ENCODE measurements at places on chromosomes 6 and 20.

DNA sequence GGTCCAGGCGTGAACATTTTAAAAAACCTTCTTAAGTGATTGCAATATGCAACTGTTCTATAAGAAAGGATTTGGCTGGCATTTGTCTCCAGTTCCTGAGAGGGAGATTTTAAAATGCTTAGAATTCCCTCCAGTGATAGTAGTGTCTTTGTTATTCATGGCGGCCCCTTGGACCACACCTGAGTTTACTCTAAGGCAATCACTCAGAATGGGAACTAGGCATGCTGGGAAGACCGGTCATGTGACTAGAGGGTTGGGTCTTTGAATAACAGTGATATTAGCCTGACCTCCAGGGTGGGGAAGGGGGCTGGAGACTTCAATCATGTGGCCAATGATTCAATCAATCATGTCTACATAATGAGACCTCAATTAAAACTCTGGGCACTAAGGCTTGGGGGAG, 50.7 kb upstream of the UTRN start:
- no peak for DNase-seq

DNA sequence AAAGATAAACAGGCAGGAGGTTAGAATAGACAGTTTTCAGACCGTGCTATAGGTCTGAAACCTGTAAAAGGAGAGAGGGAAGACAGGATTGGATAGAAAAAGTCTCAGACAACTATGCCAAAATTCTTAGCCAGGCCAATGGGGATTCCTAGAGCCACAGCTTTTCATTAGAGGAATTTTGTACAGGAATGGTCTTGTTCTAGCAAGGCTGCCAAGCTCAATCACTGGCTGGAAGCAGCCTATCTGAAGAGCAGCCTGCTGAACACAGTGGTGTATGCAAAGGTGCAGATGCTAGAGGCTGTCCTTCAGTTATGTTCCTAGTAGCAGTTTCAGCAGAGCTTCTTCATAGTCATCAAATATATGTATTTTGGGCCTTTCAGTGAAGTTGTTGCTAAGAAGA, 313.1 kb downstream of the GRIK2 start:
- DNase-seq: no peak

- DNase-seq: peak; percentile 88
Observed at GRCh38 chr6:25556516-25556915, 95.5 kb upstream of the SCGN start.

DNA sequence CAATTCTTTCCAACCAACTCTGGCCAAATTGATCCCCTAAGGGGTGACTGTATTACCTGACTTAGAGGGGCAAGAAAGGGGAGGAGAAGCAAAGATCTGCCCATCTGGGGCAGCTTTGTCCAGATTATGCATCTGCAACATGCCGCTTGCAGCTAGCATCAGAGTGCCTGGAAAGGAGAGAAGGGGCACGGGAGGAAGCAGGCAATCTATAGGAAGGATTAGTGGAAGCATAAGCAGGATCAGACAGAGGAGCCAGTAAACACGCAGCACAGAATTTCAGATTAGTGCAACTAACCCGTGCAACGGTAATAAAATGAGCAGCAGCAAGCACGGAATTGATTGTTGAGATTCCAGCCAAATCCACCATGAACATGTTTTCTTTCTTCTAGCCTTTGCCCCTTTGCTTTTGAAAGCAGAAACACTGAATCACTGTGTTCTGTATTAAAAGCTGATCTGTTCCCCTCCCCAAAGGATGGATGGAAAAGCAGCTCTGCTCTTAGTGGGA, 643.6 kb upstream of the CHD6 start:
- DNase-seq: no peak

DNA sequence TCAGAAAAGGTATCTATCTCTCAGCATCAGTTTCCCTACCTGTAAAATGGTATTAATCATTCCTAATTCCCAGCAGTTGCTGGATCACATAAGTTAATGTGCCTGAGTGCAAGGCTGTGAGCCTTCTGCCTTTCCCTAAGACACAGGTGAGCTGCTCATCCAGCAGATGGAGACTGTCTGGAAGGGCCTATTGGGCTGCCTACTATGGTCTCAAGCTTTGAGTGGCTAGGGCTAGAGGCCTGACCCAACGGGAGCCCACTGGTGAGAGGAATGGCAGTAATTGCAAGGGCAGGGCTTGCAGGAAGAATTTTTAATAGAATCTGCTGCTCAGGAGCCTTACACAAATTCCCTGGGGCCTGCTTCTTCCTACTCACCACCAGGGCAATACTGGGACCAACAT, 4.3 kb downstream of the KHDC1 start:
- no peak for DNase-seq

GRCh38 chr6:40910260-40910893, 128.6 kb downstream of the UNC5CL start:
- DNase-seq: no peak

DNA sequence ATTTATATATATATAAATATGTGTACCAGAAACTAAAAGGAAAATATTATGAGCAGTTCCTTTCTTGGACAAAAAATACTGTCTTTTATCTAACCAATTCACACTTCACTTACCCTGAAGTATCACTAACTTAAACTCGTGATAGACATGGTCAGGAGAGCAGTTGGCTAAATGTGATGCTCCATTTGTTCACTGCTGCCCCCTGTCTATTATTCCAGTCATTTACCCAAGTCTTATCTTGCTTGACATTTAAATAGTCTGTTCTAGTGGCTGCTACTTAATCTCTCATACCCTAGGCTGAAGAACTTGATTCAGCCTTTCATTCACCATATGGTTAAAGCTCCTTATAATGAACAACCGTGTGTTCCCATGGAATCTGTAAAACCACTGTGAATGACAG, 789.6 kb upstream of the EYS start:
- DNase-seq: no peak

DNA sequence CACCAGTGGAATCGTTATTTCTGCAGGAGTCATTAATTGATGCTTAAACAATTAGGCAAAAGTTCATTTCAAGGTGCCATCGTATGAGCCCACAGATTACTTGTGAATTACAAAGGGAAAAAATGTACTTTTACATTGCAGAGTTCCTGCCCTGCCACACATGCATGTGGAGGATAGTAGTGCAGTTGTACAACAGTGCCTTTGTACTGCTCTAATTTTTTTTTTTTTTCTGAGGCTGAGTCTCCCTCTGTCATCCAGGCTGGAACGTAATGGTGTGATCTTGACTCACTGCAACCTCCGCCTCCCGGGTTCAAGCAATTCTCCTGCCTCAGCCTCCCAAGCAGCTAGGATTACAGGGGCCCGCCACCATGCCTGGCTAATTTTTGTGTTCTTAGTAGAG, 26.0 kb upstream of the SYNJ2 start:
- no peak for DNase-seq

- DNase-seq: no peak
Observed at GRCh38 chr6:8382434-8382833, 52.9 kb downstream of the SLC35B3 start.

- no peak for DNase-seq
Observed at GRCh38 chr20:24480509-24480908, 11.1 kb downstream of the SYNDIG1 start.

GRCh38 chr20:48153523-48153922, 368.2 kb upstream of the SULF2 start:
- no peak for DNase-seq

DNA sequence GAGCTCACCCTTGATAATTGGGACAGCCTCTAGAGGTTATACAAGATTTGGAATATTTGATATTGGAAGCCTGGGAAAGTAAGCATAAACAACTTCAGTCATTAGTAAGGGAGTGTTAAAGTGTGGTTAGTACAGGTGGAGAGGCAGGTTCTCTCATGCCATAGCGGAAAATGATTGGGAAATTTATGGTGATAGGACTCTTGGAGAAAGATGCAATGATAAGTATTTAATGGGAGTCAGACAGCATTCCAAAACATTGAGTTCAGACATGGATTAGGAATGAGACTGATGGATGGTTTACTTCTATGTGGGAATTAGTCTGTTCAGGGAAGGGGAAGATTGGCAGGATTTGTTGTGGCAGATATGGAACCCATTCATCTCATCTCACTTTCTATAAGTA, 152.7 kb downstream of the MCHR2 start:
- DNase-seq: no peak

DNA sequence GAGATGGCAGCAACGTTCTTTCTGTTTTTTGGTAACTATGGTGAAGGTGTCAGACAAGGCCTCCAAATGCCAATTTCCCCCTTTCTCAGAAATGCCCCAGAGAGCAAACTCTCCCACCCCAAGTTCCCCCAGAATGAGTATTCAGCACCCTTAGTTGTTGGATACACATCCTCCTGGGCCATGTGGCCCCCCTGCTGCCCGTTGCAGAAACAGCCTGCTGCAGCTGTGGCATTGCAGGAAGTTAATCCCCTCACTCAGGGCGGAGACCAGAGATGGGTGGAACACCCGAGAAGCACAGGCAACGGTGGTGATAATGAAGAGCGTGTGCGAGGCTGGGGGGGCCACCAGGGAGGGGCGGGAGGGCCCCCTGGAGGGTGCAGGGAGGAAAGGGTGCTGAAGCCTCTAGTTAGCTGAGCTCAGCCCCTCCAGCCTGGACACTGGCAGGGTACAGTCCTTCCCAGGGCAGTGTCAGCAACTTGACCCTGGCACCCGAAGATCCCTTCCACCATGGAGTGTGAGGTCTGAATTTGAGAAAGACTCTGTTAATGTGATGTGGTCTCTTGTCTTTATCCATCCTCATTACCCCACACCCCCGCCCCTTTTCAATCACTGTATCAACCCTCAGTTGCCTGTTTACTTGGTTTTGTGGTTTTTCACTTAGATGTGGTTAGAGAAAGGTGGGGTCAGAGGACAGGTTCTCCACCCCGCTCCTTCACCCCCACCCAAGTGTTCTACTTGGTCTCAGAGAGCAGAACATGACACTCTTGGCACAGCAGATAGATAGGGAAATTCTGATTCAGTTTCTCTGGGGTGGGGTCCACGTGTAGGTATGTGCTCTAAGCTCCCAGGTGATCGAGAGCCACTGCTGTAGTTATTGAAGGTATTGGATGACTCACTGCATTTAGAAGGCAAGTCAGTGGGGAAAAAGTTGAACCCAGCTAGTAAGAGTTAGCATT, 208.8 kb upstream of the SUPT3H start:
- no peak for DNase-seq

DNA sequence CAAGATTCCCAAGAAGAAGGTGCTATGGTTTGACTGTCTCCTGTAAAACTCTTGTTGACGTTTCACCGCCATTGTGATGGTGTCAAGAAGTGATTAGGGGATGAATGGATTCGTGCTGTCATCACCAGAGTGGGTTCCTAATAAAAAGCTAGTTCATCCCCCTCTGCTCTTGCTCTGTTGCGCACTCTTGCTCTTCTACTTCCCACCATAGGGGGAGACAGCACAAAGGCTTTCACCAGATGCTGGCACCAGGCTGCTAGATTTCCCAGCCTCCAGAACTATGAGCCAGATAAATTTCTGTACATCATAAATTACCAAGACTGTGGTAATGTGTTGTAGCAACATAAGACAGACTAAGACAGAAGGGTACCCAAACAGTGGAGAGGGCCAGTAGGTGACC, 21.6 kb upstream of the CCDC28A start:
- no peak for DNase-seq

DNA sequence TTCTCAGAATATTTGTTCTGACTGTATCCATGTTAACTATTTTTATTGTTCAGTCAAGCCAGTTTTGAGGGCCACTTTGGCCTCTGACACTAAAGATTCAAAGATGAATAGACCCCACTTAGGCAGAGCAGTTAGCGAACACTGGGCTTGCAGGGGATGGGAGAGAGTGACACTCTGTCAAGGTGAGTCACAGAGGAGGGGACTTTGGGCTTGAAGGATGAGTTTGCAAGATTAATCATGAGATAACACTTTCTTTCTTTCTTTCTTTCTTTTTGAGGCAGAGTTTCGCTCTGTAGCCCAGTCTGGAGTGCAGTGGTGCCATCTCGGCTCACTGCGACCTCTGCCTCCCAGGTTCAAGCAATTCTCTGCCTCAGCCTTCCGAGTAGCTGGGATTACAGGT, 46.4 kb downstream of the SPATA2 start:
- no peak for DNase-seq

DNA sequence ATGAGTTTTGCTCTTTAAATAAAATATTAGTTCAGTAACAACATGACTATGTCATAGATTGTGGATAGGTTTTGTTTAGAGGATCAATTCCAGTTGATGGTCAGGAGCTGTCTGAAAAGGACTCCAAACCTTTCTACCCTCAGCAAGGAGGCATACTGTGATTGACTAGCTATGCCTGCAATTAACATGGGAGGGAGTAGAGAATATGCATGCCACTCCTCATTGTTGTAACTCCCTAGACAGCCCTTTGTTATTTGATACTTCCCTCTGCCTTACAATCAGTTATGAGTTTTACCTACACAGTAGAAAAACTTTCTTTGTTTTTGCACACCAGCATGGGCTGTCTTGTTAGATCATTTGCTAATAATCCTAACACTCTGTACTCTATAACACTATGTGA, 1418.5 kb downstream of the KHDRBS2 start:
- DNase-seq: no peak

DNA sequence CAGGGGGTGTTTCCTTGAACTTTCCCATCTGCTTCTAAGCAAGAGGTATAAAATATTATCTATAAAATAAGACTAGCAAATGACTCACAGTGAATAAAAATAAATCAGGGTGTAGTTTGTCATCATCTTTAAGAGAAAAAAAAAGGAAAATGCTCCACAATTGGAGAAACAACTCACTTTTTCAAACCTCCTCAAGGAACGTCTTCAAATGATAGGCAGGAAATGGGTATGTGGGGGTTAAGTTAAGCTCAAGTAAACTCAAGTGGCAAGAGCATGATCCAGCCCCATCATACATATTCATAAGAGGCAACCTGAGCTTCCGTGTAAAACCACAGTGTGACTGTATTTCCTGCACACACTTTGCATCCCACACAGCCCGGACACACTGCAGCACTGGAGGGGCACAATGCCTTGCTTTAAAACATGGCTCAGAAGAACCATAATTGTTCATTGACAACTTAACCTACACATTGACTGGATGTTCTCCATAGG, 58.5 kb upstream of the CEP85L start:
- DNase-seq: no peak

DNA sequence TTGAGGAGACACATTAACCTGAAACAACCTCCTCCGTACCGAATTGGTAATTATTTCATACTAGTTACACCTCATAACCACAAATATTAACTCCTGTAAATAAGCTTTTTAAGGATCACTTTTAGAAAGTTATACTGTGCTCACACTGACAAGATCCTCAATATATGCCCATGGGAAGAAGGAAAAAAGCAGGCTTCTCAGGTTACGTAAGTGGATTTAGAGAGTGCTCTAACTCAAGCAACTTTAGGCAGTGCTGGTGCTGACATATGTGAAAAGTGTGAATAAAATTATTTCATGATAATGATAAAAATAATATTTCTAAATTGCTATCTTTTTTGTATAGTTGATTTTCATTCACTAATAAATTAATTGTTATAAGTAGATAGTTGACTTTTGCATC, 76.1 kb downstream of the PRKN start:
- no peak for DNase-seq

GRCh38 chr20:38843346-38843745, 37.8 kb downstream of the PPP1R16B start:
- no peak for DNase-seq

GRCh38 chr6:56250266-56250665, 2.9 kb upstream of the COL21A1 start:
- DNase-seq: peak; percentile 4
